ENCODE measurements at places on chromosomes 11 and 22.

DNA sequence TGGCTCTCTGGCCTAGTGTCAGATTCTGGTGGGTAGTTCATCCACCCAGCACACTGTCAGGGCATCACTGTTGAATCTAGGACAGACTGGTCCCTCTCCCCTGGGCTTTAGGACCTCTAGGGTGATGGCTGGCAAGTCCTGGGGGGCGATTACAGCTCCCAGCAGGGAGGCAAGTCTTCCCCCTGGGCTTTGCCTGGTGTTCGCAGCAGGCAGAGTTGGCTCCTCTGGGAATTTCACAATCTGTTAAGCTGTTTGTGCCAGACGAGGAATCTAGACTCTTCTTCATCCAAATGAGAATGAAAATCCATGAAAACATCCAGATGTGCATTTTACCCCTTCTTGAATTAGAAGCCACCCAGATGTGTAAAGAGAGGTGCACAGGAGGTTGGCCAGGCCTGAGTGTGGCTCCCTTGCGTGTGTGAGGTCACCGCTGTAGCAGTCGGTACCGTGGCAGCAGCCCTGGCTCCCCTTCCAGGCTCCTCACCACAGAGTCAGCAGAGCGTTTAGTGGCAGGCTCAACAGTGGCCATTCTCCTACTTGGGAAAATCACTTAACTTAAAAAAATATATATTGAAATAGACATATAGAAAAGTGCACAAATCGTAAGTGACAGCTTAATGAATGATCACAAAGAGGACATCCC is 99.9 kb upstream of the TBCEL start:
- no peak for DNase-seq

GRCh38 chr11:11081288-11081687 is 223.4 kb upstream of the ZBED5 start:
- no peak for DNase-seq

- DNase-seq = no peak
These were observed 136.7 kb upstream of the NECTIN1 start for GRCh38 chr11:119865661-119866156.

DNA sequence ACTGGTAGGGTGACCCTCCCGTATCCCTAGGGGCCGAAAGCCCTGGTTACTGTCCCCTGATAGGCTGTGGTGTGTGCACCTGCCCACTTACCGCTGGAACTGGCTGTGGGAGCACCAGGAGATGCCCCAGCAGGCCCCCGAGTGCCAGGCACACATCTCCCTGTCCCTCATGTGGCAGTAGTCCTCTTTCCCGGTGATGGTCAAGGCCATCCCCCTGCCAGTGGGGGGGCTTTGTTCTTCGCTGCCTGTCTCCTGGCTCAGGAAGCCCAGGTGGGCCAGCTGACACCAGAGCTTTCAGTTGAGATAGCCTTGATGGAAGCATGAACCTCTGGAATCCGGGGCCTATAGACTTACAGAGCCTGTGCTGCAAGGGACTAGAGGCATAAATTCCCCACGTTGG is 100.5 kb downstream of the MPPED1 start:
- DNase-seq = no peak

- DNase-seq = no peak
These were observed 166.5 kb upstream of the CADM1 start for GRCh38 chr11:115670538-115671205.

- no peak for DNase-seq
These were observed 84.1 kb downstream of the SLC1A2 start for GRCh38 chr11:35335226-35335625.

- no peak for DNase-seq
These were observed 67.0 kb downstream of the TRMU start for GRCh38 chr22:46402505-46402904.

GRCh38 chr11:78019808-78020207 is 3.3 kb downstream of the KCTD14 start:
- no peak for DNase-seq

DNA sequence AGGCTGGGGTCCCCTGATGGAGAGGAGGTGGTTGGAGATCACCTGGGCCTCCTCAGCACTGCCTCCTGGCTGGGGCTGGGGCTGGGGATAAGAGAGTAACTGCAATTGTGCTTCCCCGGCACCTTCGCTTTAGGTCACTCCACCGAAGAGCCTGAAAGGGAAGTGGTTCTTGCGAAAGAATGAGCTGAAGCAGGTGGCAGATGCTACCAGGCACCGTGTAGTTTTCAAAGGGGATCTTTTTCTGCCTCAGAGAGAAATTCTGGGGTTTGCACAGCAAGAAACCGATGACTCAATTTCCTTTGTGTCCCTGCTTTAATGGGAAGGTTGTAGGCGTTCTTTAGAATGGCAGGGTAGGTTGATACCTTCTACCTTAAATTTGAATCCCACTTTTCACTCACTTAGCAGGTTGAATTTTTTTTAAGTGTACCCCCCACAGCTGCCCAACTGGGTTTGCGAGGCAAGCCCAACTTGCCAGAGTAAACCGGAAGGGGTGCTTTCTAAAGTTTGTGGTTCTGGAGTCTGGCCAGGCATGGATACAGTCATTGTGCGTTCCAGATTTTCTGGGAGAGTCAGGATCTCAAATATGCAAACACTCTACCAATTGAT is 5.3 kb downstream of the CD44 start:
- no peak for DNase-seq

- DNase-seq = no peak
These were observed 7.9 kb downstream of the ABTB2 start for GRCh38 chr11:34349882-34350281.

DNA sequence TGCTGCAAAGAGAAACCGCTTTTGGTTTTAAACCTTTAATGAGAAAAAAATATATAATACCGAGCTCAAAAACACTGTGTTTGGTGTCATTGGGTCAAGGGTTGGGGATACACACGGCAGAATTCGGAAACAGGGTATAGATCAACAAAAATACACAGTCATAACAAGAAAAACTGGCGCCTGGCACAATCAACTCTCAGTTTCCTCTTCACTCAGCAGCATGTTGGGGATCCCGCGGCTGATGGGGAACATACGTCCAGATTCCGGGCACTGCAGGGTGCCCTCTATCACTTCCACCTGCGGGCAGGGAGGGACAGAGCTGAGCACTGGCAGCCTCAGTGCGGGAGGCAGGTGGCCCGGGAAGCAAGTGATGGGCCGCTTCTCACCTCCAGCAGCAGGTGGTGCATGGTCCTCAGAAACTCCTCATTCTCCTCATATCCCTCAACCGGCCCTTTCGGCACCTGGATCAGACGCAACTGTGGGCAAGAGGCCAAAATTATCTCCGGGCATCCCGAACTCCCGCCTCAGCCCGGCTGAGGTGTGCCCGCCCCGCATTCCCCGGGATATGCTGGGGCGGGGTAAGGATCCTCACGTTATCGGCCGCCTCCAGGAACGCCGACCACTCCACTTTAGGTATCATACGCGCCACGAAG is 561 bp downstream of the TRMT112 start:
- DNase-seq = no peak

Data from stimulated activated CD4-positive, alpha-beta T cell treated with anti-CD3 and anti-CD28 coated beads, TNF-alpha, amount 100 ng/mL, for 4 hours (primary cell).